ENCODE measurements at places on chromosomes 4 and X. TPM values are rescaled to one million over a fixed set of nuclear protein-coding genes. Genes with fewer than 3 reads are reported as not detected.

Gene ANXA10
- total RNA-seq, result not detected

Gene PITX2
- total RNA-seq, result not detected

Gene EVC2
- total RNA-seq, result 0.68 TPM

Gene AADAT
- not detected for total RNA-seq

Gene SLC25A5
- total RNA-seq, result 325 TPM

Gene CCDC120
- 9.0 TPM for total RNA-seq

Gene HMX1
- not detected for total RNA-seq

Gene SNCA
- 1.7 TPM for total RNA-seq

Gene DRP2
- total RNA-seq, result 0.58 TPM

Gene KIAA1210
- not detected for total RNA-seq

Gene PDGFC
- not detected for total RNA-seq

Gene TAF7L
- not detected for total RNA-seq

Gene PHKA1
- total RNA-seq, result 0.48 TPM

Gene C1GALT1C1
- 18.1 TPM for total RNA-seq

Gene CNGA1
- total RNA-seq, result not detected

Gene DUX4
- not detected for total RNA-seq

Gene PHOX2B
- total RNA-seq, result not detected

Gene NAA10
- 84.3 TPM for total RNA-seq

Gene IL1RAPL1
- total RNA-seq, result not detected

Gene ERCC6L
- total RNA-seq, result 8.2 TPM

Gene BCAP31
- 141 TPM for total RNA-seq

Gene CFAP99
- not detected for total RNA-seq

Gene ITIH6
- not detected for total RNA-seq

Gene GJB1
- not detected for total RNA-seq

Gene PAQR3
- 15.2 TPM for total RNA-seq

Gene FGFBP1
- total RNA-seq, result not detected
